Activated CD8-positive, alpha-beta memory T cell treated with anti-CD3 and anti-CD28 coated beads, Interleukin-2, amount 50 U/mL, for 48 hours (primary cell): ENCODE measurements at places on chromosomes 5 and 9.
A peak's percentile ranks its signal among the peaks of the same experiment; 100 is the strongest.

DNA sequence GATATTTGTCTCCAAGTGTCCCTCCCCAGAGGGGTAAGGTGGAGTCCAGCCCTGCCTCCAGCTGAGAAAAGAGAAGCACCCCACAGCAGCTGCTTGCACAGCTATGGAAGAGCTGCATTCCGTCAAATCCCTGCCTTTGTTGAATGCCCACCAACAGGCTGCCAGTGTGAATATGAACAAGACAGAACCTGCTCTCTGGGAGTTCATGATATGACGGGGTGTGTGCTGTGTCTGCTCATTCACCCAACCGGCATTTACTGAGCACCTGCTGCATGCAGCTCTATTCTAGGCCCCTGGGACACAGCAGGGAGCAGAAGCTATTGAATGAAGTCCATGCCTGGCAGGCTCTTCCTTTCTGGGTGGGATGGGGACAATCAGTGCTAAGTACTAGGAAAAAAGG, 238.8 kb downstream of the GADD45G start:
- no peak for DNase-seq

DNA sequence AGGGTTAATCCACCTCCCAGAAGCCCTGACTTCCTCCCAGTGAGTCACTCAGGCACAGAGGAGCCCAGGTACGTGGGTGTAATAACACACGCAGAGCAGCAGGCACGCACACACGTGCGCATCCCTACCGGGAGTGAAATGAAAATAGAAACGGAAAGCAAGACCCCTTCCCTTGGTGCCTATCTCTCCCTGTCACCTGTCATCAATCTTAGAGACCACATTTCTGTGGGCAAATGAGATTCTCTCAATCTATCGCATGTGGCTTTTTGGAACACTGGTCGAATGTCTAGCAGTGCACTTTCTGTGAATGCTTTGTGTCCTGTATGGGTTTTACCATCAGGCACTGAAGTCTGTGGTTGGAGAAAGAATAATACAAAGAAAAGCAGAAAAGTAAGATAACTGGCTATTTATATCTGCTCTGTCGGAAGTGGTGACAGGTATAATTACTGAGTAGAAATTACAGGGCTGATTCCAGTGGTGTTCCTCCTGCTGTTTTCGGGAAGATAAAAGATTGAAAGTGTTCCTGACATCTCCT, 137.7 kb upstream of the GRIA1 start:
- DNase-seq = no peak

- DNase-seq = no peak
These were observed 33.2 kb downstream of the CDH6 start for GRCh38 chr5:31226651-31227050.

DNA sequence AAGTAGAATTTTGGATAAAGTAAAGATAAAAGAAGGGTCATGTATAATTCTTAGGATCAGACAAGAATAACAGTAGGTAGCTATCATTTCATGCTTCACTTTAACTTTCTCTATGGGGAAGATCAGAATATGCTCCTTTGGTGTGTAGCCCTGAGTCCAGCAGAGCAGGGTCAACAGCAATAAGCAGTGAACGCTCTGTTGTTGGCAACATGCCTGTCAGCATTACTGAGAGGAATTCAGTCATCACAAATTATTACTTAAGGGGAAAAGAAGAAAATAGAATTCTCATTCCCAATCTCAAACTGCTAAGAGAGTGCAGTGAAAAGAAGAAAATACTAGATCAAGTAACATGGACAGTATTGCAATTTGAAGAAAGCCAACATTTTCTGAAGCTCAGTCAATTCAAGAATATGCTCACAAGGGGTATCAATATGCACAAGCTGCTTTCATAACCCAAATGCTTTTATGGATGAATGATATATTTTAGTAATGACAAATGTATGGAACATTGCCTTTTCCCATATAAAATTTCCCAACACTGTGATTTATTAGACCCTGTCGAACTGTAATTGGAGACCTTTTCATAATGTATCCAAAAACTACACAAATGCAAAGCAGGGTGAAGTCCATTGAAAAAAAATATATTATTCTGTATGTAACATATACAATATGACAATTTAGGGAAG, 1359.4 kb downstream of the EFNA5 start:
- no peak for DNase-seq

GRCh38 chr5:143613329-143613728, 198.6 kb upstream of the HMHB1 start:
- no peak for DNase-seq

DNA sequence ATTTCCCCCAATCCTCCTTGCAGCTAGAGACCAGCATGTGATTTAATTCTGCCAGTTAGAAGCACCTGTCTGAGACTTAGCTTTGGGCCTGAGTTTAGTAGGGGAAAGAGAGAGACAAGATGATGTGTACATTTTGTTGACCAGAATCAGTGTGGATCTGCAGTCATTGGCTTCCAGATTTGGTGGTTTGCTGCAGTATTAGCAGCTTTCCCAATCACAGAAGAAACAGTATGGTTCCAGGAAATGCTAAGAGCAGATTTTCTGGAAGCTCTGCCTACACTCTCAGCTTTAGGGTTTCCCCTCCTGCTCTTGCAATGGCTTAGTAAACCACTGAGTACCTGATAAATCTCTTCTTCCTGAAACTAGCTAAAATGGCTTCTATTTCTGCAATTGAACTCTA, 48.8 kb upstream of the FREM1 start:
- DNase-seq = no peak

DNA sequence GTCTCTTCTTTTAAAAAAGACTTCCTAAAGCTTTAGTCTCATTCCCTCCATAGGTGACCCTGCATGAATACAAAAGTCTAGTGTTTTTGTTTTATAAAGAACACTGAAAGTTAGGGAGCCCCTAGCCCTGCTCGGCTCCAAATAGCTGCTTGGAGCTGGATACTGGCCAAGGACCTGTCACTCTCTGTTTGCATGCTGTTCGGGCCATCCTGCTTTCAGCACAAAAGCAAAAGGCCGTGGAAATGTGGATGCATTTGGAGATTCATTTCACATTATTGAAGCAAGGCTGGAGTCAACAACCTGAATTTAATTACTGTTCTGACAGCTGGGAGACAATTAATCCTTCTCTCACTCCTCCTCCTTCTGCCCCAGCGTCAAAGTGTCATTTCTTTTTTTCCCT, 151.7 kb upstream of the NMUR2 start:
- no peak for DNase-seq

- peak; percentile 64 for DNase-seq
These were observed at the start of gene OSMR for GRCh38 chr5:38845526-38846378. Gene OSMR (plus strand): TSS chr5:38846012. CDS start chr5:38869045, 23,033 bp downstream.

GRCh38 chr5:175640106-175640775, 17.6 kb upstream of the HRH2 start:
- DNase-seq = no peak

DNA sequence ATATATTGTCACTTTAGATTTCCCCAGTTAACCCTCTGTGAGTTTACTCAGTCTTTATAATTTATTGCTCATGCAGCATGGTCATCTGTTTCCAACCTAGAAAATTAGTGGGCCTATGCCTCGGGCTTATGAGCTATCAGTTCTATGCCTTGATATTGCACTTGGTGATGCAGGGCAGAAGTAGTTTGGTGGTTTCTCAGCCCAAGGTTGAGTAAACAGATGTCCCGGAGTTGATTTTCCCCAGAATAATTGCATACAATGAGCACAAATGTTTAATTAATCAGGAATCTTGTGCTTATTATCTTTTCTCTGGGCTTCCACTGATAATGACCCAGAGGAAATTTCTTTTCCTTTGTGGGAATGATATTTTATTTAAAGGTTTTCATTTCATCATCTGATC, 474.0 kb downstream of the CCDC171 start:
- DNase-seq = no peak

DNA sequence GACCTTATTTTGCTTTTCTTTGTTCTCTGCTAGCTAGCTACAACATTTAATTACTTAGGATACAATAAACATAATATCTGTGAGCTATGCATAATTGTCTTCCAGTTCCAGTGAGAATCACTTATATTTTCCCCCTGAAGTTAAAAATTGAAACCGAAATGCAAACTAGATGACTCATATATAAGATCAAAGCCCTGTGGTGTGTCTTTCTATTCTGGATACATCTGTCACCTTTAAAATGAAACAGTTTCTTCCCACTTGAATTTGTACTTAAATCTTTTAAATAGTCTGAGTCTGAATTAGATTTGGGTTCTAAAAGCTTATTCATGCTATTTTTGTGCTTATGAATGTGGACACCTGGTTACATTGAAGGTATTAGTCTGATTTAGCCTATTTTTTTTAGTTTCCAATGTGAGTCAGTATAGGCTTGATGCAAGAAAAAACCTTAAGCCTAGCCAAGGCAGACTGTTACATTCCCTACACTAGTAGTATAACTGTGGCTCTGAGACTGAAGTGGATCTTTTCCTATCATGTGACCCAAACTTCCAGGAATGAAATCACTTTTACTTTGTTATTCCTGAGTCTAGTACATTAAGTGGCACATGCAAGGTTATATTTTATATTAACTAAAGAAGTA, 703.5 kb upstream of the RGMB start:
- DNase-seq = no peak

DNA sequence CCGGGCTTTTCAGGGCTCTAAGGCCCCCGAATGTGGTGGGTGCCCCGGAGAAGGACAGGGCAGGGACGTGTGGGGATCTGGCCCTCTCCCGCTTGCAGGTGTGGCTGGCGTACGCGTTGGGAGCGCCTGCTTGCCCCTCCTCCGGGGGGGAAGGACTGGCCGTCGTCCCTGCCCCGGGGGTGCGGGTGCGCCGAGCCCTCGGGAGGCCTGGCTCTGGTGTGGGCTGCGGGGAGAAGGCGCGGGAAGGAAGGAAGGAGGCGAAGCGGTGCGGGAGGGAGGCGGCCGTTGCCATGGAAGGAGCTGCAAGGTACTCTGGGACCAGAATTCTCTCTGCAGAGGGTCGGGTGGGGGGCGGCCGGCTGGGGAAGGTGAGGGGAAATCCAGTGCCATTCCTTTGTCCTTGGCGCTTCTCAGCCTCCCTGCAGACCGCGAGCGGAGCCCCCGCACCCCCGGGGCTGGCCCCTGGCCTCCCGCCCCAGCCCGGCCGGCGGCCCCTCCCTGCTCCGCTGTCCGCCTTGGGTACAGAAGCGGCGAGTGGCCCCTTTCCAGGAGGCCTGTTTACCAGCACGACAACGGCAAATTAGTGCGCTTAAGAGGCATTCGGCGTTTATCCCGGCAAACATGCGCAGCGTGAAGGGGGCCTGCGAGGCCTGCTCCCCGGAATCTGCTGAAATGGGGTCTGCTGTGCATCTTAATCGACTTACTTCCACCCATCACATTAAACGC, 67.1 kb upstream of the UNC5A start:
- peak; percentile 51 for DNase-seq
